ENCODE measurements at places on chromosomes 4 and X.

GRCh38 chr4:68451246-68452211, 4.3 kb downstream of the TMPRSS11E start:
- DNase-seq: no peak

GRCh38 chrX:103607364-103608305, at the start of gene TCEAL3:
Gene TCEAL3, plus strand, starts transcription at chrX:103607963. Its CDS starts 1,102 bp downstream, at chrX:103609065.
- peak; percentile 1 for DNase-seq

- DNase-seq: no peak
Observed at GRCh38 chr4:891747-892146, 40.4 kb downstream of the GAK start.

DNA sequence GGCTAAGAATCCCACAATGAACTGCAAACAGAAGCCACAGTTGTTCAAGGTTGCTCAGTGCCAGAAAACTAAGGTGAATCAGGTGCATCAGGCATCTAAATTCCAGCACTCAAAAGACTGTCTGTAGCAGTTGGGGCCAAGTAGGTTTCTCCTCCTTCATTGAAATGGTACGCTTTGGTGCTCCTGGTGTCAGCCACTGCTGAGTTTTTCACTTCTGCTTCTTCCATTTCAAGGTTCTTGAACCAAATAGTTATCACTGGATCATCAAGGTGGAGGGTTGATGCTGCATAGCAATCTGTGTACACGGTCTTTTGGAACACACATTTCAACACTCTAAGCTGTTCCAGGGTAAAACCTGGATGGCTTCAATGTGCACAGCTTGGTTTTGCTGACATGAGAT, 74.4 kb downstream of the TMA16 start:
- no peak for DNase-seq

DNA sequence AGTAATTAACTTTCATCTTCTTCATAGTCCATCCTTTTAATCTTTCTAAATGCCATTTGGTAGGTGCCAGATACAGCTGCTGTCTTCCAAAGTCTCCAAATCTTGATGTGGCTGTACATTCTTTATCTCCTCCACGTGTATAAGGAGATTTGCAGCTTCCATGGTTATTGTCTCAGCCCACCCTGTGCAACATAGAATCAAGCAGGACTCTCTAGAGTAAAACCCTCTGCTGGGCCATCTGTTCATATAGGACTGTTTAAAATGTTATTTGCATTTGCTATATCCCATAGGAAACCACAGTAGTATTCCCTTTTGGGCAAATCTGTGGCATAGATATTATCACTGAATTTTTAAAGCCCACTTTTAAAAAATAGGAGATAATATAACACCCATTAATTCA, 527.2 kb upstream of the EPHA5 start:
- no peak for DNase-seq

- no peak for DNase-seq
Observed at GRCh38 chr4:82984459-82984858, 26.2 kb downstream of the LIN54 start.

DNA sequence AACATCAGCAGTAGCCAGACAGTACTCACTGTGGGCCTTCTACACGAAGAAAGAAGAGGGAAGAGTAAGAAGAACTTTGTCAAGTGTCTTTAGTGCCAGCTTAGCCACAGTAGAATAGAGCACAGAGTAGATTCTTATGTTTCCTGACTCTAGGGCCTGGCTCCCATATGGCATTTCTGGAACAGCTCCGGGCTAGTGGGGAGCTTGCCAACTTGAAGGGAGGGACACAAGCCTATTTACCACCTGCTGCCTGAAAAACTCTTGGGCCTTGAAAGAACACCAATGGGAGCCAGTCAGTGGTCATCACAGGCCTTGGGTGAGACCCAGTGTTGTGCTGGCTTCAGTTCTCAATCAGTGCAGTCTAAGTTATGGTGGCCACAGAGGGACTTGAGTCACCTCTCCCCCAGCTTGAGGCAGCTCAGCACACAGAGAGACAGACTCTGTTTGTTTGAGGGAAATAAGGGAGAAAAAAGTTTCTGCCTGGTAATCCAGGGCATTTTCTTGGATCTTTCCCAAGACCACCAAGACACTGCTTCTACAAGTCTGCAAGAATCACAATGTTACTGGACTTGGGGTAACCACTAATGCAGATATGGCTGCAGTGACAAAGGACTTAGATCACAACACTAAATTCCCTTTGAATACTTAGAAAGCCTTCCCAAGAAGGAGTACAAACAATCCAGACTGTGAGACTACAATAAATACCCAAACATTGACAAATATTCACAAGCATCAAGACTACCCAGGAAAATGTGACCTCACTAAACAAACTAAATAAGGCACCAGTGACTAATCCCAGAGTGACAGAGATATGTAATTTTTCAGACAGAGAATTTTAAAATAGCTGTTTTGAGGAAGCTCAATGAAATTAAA, 261.0 kb upstream of the NDST3 start:
- peak; percentile 85 for DNase-seq

DNA sequence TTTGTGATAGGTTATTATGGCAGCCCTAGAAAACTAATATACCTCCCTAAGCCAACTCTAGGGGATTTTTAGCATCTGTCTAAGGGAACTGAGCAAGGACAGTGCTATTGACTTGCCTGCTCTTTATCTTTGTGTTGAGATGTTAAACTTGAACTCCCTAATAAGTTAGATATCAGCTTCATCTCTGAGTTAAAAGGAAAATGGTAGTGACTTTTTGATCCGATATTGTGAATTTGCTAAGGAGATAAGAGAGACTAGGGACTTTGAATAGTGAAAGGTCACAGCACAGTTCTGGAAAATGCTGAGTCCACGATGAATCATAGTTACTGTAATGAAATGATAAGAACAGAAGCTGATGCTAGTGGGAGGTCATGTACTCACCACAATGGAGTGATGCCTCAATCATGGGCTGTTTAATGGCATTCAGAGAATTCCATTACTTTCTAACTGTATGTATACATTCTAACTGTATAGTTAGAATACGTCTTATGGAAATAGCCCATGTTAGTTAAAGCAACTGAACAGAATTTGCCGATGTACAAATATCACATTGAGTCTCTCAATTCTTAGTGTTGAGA, 147.2 kb downstream of the GLRA3 start:
- DNase-seq: no peak

DNA sequence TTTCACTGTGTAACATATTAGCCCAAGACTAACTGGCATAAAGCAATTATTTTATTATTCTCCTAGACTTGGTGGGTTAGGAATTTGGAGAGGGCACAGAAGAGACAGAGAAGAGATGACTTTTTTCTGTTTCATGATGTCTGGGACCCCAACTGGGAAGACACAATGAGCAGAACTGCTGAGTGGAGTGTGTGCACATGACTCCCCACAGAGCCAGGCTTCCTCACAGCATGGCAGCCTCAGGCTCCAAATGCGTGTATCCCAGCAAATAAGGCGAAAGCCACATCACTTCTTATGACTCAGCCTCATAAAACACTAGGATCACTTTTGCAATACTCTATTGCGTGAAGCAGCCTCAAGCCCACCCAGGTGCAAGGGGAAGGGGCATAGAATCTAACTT, 68.4 kb downstream of the MFAP3L start:
- DNase-seq: no peak

GRCh38 chr4:6909970-6910339, 329 bp downstream of the TBC1D14 start:
- no peak for DNase-seq

DNA sequence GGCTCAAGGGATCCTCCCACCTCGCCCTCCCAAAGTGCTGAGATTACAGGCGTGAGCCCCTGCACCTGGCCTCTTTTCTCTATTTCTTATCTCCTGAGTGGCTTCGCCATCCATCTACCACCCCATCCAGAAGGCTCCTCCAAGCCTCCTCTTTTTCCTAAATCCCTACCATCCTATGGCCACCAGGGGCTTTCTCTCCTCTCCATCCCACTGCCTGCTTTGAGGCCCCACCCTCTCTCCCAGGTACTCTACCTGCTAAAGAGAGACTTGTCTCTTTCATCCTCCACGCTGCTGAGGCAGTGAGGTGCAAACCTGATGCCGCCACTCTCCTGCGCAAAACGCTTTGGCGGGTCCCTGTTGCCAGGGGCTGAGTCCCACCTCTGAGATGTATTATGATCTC, 7.0 kb downstream of the RS1 start:
- no peak for DNase-seq

GRCh38 chr4:94171616-94172015, 36.0 kb upstream of the SMARCAD1 start:
- no peak for DNase-seq

DNA sequence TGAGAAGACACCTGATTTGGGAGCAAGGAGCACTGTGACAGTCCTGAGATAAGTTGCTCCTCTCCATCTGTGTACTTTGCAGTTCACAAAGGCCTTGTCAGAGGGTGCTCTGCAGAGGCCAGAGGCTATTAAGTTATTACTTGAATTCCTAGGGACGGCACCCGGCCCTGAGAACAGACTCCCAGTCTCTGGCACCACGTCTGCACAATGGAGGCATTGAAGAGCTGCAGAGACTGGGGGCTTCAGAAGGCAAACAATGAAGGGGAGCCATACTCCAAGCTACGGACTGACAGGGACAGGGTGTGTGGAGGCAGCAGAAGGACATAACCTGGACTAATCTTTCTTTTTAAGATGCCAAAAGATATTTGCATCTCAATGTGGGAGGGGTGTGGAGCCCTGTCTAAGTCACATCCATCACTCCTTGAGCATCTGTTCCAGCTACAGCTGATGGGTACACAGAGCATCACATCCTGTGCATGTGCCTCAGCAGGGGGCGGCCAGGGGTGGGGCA, 11.5 kb downstream of the RASGEF1B start:
- no peak for DNase-seq

- no peak for DNase-seq
Observed at GRCh38 chr4:1187182-1187581, 14.8 kb upstream of the SPON2 start.

- no peak for DNase-seq
Observed at GRCh38 chr4:125572601-125573000, 257.8 kb downstream of the FAT4 start.

DNA sequence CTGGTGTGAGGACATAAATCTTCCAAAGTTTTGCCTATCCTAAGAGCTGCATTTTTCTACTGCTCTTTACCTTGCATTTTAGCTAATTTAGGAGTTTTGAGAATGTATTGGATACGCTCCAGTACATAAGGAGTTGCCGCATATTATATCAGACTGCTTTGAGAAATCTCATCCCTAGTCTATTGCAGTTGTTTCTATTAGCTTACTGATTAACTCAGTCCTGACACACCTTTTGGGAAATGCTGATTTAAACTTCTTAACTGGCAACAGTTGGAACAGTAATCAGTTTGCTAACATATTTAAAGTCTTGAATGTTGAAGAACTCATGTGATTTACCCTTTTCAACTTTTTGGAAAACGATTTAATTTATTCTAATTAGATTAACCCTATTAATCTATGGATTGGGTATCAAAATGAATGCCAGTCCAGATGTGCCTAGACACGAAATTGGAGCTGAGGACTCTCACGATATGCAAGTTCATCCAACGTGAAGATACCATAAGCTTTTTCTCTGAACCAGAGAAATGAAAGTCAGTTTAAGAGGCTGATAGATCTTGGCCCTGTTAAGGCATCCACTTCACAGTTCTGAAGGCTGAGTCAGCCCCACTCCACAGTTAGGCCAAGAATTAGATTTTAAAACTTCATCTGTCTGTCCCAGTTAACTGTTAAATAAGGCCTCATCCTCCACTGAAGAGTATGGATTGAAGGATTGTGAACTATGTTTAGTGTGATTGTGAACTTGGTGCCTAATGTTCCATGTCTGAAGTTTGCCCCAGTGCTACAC, 90.0 kb downstream of the MAOA start:
- DNase-seq: no peak

Data from NCI-H446 (cell line).